ENCODE measurements at places on chromosomes 1 and 21. TPM values are rescaled to one million over a fixed set of nuclear protein-coding genes. Genes with fewer than 3 reads are reported as not detected.
A peak's percentile ranks its signal among the peaks of the same experiment; 100 is the strongest.

The CYP4X1 gene
- not detected for total RNA-seq

The CR2 gene
- not detected for total RNA-seq

GRCh38 chr1:97986041-97987005 is 65.5 kb upstream of the DPYD start:
- peaks cover 9% of the 10 kb centered on the region for H3K4me1 ChIP-seq
- peaks cover 4% of the 10 kb centered on the region for H3K27me3 ChIP-seq
- H3K27ac ChIP-seq: peak overlapping the region; percentile 8
- H3K4me3 ChIP-seq: peak overlapping the region; percentile 48
- peak; percentile 22 for DNase-seq

DNA sequence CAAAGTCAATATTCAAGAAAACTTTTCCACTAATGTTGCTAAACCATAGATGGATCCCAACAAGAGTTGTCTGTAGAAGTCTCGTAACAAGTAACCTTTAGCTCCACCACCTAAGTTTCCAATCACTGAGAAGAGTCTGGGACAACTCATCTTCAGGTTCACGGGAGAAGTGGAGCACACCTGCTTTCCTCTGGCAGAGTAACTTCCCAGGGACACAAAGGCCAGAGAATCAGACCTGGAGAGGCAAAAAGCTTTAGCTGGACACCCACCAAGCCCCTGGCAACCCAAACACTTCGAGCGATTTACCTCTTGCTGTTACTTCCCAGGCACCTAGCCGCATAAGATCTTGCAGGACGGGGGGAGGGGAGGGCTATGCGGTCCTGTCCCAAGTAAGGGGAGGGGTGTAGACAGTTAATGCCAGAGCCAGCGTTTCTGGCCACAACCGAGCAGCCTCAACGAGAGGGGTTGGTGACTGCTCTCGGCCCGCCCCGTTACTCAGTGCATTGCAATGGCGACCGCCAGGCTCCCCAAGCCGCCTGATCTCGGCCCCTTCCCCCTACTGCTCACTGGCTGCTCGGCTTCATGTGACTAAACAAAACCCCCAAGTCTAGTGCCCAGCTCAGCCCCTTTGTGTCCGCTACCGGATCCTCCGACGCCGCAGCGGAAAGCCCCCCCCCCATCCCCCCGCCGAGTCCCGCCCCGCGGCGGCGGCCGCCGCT is 709 bp downstream of the ZNF644 start:
- peak overlapping the region; percentile 98 for H3K4me3 ChIP-seq
- peak overlapping the region; percentile 99 for H3K27ac ChIP-seq
- H3K4me1 ChIP-seq: peaks cover 61% of the 10 kb centered on the region
- H3K27me3 ChIP-seq: no peaks in the 10 kb centered on the region
- peak; percentile 82 for DNase-seq

- no peak overlapping the region for H3K27ac ChIP-seq
- H3K36me3 ChIP-seq: no peaks in the 10 kb centered on the region
- DNase-seq: peak; percentile 2
Observed at GRCh38 chr1:31799895-31800673, 15.7 kb downstream of the SPOCD1 start.

DNA sequence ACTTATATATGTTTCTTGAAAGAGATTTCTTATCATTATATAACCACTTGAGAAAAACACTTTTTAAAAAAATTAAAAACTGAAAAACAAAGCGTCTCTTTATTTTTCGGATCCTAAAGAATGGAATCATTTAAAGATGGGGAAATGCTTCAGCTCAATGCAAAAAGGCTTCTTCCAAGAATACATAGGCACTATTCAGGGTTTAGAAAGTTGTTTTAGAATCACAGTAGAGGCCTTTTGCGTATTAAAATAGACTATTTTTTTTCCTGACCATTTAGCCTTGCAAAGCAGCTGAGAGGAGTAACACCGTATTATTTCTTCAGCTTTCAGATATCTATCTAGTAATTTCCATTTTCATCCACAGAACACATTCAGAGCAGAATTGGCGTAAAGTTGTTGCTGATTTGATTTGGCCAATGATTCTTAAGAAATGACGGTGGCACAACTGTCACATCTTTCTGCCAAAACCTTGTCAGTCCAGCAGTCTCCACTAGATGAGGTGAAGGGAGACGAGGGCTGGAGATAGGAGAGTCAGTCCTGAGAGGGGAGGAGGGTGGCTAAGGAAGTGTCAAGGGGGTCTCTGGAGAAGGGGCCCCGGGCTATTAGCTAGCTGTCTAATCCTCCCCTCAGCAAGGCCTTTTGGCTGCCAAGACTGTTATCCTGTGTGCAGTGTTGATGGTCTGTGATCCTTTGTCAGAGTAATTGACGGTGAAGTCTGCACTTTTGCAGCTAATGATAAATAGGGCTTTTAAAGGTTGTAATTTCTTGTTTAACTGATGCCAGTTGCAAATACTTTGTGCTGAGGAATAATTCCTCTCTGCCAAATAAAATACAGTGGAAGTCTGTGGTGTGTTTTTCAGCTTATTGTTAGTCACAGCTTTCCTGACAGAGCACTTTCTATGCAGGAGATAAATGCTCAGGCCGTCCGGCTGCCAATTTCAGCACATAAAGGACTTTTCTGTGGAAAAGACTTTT is 34.7 kb downstream of the PRRX1 start:
- H3K27me3 ChIP-seq: peaks cover 8% of the 10 kb centered on the region
- H3K27ac ChIP-seq: no peak overlapping the region
- no peaks in the 10 kb centered on the region for H3K36me3 ChIP-seq
- H3K4me1 ChIP-seq: no peaks in the 10 kb centered on the region
- no peak overlapping the region for H3K4me3 ChIP-seq

DNA sequence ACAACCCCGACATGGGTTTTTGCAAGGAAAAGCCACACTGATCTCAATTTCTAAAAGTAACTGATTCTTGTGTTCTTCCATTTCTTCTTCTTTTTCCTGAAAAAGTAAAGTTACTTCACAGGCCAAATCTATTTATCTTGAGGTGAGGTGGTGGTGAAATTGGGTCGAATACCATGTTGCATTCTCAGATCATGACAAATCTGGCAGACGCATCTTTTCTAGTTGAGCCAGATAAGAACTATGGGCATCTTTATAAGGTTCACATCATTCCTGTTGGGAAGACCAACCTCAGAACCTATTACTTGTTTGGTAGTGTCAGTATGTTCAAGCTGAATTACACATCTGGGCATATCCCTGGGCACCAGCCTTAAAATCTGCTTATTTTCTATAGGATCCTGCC is 78.6 kb upstream of the USP25 start:
- H3K4me3 ChIP-seq: no peak overlapping the region
- no peak overlapping the region for H3K27ac ChIP-seq
- H3K36me3 ChIP-seq: no peaks in the 10 kb centered on the region
- peaks cover 2% of the 10 kb centered on the region for H3K27me3 ChIP-seq
- no peaks in the 10 kb centered on the region for H3K4me1 ChIP-seq
- DNase-seq: no peak
